Brain microvascular endothelial cell (primary cell): ENCODE measurements at places on chromosomes 13 and 19.
A peak's percentile ranks its signal among the peaks of the same experiment; 100 is the strongest.

GRCh38 chr13:61485128-61485765, 69.6 kb upstream of the PCDH20 start:
- DNase-seq = no peak

GRCh38 chr19:20660473-20661140, 764 bp downstream of the ZNF626 start:
- DNase-seq = peak; percentile 2

DNA sequence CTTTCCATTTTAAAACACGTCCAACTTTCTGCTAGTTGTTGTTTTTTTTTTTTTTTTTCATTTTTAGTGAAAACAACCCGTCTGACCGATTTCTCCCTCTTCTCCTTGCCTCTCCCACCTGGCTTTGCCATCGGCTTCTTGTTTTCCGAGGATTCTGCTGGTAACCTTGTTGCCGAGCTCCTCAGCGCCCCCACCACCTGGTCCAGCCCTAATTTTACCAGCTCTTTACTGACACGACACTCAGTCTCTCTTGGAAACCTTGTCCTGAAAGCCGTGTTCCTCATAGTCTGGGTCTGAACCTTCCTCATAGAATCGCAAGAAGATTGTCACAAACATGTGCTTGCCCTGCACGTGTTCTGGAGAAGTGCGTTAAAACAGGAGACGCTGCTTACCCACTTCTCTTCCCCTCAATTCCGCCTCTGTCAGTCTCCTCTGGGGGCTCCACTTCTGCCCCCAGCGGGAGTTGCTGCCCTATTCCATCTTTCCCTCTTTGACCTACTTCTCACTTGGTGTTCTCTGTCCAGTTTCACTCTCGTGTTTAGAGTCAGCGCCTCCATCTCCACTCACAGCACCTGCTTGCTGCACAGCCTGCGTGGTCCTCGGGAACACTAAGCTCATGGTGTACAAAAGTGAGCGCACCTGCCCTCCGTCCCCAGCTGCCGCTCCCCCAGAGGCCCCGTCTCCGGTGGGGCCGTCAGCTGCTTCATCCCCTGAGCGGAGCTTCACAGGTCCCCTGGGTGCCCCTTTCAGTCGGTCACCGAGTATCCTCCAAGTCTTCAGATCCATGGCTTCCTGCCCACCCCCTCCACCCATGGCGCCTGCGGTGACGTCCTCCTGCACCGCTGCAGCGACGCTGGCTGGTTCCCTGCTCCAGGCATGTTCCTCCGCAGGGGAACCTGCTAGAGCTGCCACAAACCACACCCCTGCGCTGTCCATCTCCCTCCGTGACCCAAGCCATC, 65.1 kb downstream of the TM9SF2 start:
- DNase-seq = no peak

DNA sequence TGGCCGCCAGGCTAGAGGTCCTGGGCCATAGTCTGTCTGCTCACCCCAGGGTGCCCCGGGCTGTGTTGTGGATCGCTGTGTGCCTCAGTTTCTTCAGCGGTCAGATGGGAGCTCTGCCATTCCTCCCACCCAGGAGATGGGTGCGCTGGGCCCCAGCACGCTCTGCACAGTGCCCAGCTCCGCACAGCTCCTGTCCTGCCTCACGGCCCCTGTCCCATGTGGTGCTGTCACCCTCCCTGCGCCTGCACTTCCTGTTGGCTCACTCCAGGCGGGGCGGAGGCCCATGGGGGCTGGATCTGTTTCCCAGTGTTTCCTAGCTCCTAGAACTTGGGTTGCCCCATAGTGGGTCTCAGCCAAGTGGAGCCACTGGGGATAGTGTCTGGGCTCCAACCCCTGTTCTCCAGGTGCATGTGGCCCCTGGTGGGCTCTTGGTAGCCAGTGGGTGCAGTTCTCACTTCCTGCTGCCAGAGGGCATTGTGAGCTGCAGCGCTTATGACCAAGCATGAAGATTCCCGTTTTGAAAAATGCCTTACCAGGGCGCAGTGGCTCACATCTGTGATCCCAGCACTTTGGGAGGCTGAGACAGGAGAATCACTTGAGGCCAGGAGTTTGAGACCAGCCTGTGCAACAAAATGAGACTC, 69.8 kb downstream of the KDM4B start:
- no peak for DNase-seq

DNA sequence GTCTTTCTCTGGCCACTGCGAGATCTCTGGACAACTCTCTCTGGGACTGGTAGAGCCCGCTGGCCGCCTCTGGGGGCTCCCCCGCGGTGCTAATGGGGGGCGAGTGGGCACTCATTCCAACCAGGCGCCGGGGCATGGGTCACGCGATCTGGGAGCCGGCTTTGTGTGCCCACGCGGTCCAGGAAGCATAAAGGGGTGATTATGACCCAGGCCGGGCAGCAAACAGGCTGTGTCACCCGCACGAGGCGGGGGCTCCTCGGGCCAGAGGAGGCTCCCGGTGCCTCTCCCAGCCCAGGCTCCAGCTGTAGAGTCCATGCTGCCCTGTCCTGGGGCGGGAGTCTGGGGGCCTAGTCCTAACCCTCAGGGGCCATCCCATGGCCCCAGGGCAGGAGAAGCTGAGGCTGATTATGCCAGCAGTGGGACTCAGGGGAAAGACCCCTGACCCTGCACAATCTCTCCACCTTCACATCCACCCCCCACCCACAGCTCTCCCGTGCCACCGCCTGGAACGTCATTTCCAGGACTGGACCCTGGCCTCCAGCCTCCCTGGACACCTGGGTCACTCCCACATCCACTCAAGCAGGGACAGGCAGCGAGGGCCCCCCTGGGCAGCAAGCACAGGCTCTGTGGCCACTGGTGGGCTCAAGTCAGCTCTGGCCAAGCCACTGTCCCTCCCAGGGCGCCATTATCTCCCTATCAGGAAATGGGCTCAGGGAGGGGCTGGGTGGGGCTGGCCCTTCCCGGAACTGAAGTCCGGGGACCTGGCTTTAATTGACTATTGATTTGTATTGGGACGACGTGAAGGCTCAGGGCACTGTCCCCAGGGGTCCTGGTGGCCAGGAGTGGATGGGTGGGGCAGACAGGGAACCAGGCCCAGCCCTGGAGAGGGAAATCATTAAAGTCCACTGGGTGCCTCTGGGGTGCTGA, 50.0 kb downstream of the PTPRS start:
- DNase-seq = no peak

DNA sequence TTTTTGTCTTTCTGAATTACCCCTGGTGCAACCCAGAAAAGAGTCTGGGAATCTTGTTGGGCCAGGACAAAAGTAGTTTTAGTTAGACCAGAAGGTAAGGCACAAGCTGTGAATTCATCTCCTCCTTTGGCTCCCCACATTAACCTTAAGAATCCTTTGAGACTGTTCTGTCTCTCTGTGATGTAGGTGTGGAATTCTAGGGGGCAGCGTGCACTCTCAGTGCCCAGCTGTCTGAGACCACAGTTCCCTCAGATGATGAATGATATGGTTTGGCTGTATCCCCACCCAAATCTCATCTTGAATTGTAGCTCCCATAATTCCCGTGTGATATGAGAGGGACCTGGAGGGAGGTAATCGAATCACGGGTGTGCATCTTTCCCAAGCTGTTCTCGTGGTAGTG, 43.9 kb downstream of the ZNF506 start:
- DNase-seq = no peak

DNA sequence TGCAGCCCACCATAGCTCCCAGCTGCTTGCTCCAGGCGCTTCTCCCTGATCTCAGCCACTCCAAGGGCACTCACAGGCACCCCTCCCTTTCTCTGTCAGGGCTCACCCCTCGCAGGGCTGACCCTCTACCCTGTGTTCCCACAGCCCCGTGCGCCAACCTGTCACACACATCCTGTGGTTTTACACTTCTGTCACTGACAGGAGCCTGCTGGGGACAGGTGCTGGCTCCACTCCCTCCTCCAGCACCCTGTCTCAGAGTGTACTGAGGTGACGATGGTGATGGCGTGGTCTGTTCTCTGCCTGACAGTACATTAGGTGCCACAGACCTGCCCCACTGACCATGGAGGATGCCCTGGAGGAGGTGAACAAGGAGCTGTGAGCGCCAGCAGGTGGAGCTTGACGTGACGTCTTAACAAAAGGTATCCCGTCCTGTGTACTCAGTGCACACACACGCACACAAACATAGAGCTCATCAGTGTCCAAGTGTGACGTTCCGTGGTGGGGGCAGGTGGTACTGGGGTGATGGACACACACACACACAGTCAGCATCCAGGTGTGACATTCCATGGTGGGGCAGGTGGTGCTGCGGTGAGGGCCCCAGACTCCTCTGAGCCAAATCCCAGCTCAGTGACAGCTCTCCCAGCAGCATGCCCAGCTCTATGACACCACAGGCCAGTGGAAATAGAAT, 20.9 kb downstream of the C19orf44 start:
- DNase-seq = no peak

GRCh38 chr13:36847606-36848005, 28.6 kb downstream of the RFXAP start:
- DNase-seq = no peak

- no peak for DNase-seq
Measured at GRCh38 chr13:40928980-40929379, 90.1 kb downstream of the ELF1 start.

DNA sequence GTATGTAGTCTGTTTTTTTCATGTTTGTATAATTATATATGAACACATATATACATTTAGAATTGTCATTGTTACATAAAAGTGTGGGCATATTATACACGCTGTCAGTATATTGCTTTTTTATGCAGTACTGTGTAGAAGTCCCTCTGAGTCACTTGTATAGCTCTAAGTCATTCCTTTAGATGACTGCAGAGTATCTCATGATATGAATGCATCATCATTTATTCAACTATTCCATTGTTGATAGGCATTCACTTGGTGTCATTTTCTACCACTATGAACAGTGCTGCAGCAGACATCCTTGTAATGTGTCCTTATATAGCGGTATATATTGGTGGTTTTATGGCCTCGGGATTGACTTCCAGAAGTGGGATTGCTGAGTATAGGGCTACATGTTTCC, 15.3 kb downstream of the RFXAP start:
- no peak for DNase-seq

DNA sequence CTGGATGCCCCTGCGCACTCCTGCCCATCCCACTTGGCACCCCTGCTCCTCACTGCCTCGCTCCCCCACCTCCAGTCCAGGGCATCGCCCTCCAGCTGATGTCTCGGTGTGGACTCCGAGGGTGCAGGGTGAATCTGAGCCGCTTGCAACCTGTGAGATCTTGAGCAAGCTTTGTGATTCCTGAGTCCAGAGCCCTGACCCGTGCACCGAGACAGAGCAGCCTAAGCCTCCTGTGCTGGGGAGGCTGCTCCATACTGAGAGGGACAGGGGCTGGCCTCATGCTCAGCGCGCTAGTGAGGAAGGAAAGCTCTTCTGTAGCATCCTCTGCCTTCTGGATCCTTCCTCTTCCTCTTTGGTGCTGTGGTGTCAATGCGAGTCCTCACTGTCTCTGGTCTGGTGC, 116.0 kb downstream of the TEX29 start:
- DNase-seq = no peak

GRCh38 chr13:105050686-105051085, 1484.8 kb downstream of the EFNB2 start:
- peak; percentile 43 for DNase-seq

GRCh38 chr13:32585550-32586079, 637 bp upstream of the PDS5B start:
- peak; percentile 0 for DNase-seq

- no peak for DNase-seq
Measured at GRCh38 chr13:32432856-32433255, 4.9 kb upstream of the N4BP2L1 start.

- no peak for DNase-seq
Measured at GRCh38 chr13:98489446-98490194, 87.3 kb downstream of the STK24 start.

- no peak for DNase-seq
Measured at GRCh38 chr13:66154976-66155375, 1075.2 kb downstream of the PCDH9 start.

- DNase-seq = no peak
Measured at GRCh38 chr19:22625266-22626035, 8.7 kb upstream of the ZNF492 start.

DNA sequence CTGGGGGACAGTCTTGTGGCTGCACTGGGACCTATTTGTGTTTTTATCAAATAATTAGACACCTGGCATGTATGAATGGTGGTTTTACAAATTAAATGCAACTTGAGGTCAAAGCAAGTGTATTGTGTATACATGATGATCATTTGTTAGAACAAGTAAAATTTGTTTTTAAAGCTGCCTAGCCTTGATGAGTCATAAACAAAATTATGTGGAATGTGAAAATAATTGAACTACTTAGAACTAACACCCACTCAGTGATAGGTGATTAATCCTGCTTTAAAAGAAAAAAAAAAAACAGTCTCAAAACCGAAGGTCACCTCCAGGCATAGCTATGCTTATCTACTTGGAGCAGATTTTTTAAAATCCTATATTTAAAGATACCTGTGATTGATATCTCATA, 770.3 kb upstream of the SLITRK5 start:
- no peak for DNase-seq

GRCh38 chr13:44730851-44731250, 154.7 kb upstream of the TSC22D1 start:
- DNase-seq = no peak

GRCh38 chr13:29582171-29582570, 13.3 kb downstream of the SLC7A1 start:
- no peak for DNase-seq

DNA sequence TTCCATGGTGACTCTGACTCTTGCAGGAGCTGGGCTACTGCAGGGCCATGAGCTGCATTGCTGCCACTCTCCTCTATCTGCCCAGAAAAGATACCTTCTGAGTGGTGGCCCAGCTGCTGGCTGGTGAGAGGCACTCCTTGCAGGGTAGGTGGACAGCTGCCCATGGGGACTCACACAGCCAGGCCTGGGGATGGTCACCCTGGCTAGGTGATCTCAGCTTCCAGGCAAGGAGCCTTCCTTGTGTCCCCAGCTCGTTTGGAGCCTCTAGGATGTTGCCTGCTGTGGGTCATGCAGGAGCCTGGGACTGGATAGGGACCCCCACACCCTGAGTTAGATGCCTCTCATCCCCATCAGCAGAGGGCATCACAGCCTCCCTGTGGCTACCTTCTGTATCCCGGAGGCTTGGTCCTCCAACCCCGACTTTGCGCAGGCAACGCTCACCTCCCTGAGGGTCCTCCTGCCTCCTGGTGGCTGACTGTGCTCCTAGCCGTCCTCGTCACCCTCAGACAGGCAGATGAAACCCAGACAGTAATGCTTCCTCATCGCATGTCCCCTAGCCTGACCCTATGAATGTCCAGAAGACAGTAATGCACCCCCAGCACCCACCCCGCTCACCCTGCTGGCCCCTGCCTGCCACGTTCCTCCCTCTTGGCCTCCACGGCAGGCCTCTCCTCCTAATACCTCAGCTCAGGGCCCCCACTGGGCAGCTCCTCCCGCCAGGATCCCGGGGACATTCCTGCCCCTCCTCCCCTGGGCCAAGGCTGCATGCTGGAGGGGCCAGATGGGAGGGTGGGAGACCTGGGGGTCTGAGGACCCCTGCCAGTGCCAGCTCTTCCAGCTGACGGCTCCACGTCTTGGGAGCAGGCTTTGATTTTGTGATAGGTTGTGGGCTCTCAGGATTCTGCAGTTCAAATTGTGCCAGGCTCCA, 13.6 kb upstream of the ZNF14 start:
- no peak for DNase-seq

- no peak for DNase-seq
Measured at GRCh38 chr13:79423801-79424642, 18.0 kb upstream of the RBM26 start.

GRCh38 chr13:56066321-56066720, 1074.4 kb upstream of the PRR20A start:
- no peak for DNase-seq

- DNase-seq = peak; percentile 52
Measured at GRCh38 chr19:23283925-23284324, 33.7 kb upstream of the ZNF724 start.

GRCh38 chr13:43569658-43570057, 217.1 kb downstream of the ENOX1 start:
- DNase-seq = no peak

- no peak for DNase-seq
Measured at GRCh38 chr19:29676586-29676985, 11.3 kb downstream of the PLEKHF1 start.
